Stimulated activated CD4-positive, alpha-beta T cell treated with anti-CD3 and anti-CD28 coated beads, Interleukin-15, amount 100 ng/mL, for 1 hour (primary cell): ENCODE measurements at places on chromosomes 12 and 14.
A peak's percentile ranks its signal among the peaks of the same experiment; 100 is the strongest.

DNA sequence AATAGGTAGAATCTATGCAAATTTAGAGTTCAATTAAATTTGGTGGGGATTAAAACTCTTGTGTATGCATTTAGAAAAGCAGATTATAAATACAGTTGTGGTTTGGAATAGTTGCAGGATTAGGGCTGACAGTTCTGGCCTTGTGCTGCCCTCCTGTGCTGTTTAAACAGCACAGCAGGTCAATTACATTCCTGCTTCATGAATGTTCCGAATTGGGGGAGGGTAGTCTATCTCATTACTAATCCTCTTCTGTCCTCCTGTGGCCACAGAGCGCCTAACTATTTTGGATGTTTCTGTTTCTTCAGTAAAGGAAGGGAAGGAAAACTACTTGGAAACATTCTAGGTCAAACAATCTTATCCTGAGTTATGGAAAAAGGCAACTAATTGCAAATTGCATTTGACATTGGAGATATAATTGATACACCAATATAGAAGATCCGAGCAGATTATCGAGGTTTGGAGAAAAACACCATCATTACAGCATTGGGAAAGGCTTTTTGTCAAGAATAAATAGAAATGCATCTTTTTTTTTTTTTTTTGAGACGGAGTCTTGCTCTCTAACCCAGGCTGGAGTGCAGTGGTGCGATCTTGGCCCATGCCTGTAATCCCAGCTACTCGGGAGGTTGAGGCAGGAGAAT, 8.7 kb upstream of the GPR19 start:
- DNase-seq: no peak

DNA sequence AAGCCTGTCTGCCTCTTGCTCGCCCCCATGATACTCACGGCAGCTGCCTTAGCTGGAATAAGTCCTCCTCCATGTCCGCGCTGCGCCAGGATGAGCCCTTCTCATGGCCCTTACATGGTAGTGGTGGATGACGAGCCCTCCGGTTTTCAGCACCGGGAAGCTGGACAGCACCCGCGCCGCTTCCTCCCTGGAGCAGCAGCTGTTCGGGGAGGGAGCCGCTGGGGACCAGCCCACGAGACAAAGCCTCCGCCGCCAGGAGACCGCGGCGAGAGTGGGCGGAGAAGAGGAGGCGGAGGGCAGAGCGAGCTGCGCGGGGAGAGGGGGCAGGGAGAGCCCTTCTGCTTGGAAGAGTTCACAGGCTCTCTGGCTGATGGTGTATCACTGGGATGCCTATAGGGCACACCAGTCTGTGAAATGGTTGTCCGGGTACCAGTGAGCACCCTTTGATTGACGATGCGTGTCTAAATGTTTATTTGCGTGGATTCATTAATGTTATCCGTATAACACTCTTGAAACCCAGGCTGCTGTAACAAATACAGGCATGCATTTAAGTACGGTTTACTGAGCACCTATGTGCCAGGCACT, at the start of gene SVOP:
Gene SVOP, minus strand, starts transcription at position 273 of the 585 bp plus-strand sequence. Its CDS starts 200 bp downstream, at position 73.
- peak; percentile 7 for DNase-seq

- no peak for DNase-seq
Measured at GRCh38 chr14:42965512-42965911, 1358.8 kb downstream of the LRFN5 start.

DNA sequence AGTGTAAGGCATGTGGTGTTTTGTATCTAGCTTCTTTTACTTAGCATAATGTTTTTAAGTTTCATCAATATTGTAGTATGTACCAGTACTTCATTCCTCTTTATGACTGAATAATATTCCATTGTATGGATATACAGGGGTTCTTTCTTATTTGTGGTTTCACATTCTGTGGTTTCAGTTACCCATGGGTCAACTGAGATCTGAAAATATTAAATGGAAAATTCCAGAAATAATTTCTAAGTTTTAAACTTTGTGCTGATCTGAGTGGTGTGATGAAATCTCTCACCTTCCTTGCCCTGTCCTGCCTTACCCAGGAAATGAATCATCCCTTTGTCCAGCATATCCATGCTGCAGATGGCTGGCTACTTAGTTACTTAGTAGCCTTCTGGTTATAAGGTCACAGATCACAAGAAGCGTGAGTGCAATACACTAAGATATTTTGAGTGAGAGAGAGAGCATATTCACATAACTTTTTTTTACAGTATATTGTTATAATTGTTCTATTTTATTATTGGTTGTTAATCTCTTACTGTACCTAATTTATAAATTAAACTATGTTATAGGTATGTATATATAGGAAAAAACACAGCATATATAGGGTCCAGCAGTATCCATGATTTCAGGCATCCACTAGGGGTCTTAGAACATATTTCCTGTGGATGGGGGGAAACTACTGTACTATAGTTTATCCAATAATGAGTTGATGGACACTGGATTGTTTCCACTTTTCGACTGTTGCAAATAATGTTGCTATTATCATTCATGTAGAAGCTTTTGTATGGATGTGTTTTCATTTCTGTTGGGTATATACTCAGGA, 59.6 kb upstream of the LRTM2 start:
- no peak for DNase-seq

DNA sequence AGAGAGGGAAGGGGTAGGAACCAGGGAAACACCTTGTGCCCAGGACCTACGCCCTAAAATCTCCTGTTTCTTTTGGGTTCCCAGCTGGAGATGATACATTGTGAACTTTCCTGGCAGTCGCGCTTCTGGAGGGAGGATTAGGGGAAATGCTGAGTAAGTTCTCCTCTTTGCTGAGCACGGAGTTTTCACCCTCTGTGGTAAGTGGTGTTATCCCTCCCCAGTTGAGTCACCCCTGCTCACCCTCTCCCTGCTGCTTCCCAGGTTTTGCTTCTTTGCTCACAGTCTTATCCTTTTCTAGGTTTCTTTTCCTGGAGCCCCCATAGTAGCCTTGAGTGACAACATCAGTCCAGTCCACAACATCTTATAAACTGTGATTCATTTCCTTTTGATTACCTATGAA, 789.1 kb downstream of the TMEM121 start:
- DNase-seq: no peak

DNA sequence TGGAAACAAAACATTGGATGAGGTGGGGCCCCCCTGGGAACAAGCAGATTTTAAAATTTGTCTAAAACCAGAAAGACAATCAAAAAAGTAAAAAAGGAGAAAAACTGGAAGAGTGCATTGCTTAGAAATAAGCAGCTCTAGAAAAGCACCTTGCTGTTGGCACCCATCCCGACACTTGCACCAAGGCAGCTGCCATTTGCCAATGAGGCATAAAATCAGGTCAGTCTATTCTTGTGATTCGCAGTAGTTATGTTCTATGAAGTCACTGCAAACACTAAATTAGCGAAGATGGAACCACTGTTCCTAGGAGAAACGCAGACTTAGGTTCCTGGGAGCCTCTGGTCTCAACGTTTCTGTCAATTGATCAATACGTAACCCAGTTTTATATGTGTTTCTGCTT, 16.2 kb downstream of the VPS33A start:
- no peak for DNase-seq

DNA sequence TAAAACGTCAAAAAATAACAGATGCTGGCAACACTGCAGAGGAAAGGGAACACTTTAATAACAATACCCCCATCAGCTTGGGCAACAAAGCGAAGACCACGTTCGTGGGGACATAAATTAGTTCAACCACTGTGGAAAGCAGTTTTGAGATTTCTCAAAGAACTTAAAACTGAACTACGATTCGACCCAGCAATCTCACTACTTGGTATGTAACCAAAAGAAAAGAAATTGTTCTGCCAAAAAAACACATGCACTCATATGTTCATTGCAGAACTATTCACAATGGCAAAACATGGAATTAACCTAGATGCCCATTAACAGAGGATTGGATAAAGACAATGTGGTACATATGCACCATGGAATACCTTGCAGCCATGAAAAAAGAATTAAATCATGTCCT, 81.2 kb upstream of the RAP1B start:
- DNase-seq: no peak

DNA sequence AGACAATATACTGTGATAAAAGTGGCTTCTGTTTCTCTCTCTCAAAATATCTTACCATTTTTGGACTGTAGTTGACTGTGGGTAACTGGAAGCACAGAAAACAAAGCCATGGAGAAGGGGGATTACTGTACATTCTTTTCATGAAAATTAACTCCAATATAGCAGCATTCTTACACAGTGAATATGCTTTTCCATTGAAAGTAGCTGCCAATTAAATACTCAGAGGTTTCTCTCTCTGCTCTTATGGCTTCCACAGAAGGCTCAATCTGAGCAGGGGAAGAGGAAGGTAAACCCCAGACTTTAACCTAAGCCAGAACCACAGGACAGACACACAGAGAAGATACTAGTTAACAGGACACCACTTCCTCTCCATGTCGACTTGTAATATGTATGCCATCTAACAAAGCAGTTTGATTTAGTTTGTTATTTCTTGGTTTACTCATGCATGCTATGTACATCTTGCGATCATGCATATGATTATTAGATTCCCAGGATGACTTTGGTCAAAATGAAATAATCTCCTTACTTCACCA, 150.2 kb downstream of the SSPN start:
- no peak for DNase-seq

- DNase-seq: no peak
Measured at GRCh38 chr12:13386323-13387039, 190.0 kb downstream of the EMP1 start.

DNA sequence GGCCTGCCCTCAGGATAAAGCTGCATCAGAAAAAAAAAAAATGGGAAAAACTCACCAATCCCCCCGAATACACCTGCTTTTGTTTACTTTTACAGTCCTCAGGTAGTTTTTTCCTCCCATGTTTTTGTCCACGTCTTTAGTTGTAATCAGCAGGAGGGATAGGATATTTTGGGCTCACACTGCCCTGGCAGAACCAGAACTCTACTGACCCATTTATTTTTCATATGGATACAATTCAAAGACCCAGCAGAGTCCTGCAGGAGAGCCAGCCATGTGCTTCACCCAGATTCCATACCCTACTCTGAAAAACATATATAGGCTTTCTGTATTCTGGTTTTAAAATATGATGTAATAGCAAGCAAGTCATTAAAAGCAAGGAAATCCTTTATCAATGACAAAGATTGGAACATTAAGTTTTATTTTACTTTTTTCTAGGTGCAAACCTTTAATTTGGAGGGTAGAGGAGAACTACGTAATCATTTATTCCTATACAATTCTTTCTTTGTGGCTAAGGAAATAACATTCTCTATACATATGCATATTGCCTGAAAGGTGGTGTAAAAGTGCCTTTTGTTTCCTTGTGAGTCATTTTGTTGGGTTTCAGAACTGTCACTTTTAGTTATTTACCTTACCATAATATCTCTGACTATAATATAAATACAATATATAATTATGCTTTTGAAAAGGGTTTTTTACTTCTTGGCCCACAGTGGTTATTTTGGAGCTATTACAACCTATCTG, 19.1 kb downstream of the DACT1 start:
- DNase-seq: no peak
